Stimulated activated CD4-positive, alpha-beta T cell treated with anti-CD3 and anti-CD28 coated beads, Interleukin-15, amount 100 ng/mL, for 24 hours (primary cell): ENCODE measurements at places on chromosomes 5 and 9.

DNA sequence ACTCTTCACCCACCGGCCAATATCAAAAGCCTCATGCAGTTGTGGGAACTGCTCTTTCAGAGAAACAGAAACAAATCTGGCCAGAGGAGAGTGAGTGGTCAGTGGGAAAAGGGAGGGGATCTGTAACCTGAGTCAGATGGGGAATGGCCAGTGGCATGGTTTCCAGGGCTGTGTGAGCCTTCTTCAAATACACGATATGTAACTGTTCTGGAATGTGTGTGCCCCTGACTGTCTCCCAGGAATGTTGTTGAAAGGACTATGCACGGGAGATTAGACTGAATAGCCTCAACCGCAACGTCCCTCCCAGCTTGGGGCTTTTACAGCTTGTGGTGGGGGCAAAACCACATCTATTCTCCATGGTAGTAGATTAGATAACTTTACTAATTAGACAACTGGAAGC is 60.8 kb downstream of the SH3TC2 start:
- no peak for DNase-seq

DNA sequence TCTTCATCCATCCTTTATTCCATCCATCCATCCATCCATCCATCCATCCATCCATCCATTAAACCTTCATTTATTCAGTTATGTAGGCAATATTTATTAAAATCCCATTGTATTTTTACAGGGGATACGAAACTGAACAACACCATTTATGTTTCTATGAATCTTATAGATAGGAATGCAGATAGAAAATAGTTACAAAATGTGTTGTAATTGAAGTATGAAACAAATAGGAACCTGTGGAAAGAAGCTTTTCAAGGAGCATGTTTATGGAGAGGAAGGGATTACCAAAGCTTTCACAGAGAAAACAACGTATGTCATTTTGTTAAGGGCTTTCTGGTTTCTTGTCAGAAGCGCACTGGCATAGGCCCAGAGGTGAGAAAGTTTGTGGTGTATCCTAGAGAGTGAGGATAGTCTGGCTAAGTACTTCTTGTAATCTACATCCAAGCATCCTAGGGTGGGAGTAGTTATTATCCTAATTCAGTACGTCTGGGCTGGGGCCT is 184.0 kb downstream of the CNTLN start:
- DNase-seq: no peak

- no peak for DNase-seq
Measured at GRCh38 chr5:164962329-164962961, 1457.0 kb downstream of the MAT2B start.

DNA sequence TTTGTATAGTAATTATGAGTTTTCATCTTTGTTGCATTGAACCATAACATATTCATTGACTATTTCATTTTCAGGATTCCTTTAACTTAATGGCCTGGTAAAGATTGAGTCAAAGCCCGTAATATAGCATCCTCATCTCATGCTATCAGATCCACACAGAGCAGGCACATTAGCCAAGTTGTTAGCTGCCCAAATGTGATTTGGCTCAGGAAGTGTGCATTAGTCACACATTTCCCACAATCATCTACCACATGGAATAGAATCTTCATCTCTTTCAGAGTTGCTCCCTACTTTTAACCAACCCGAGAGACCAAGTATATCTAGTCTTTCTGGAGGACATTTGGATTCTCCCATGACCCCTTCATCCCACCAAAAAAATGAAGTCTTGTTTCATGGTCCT is 481.0 kb upstream of the PTGER4 start:
- no peak for DNase-seq

GRCh38 chr5:153490118-153491037 is at the start of gene GRIA1:
Gene GRIA1 (plus strand): TSS chr5:153490670.
- no peak for DNase-seq

- DNase-seq: no peak
Measured at GRCh38 chr9:70668751-70669150, 254.3 kb upstream of the KLF9 start.

DNA sequence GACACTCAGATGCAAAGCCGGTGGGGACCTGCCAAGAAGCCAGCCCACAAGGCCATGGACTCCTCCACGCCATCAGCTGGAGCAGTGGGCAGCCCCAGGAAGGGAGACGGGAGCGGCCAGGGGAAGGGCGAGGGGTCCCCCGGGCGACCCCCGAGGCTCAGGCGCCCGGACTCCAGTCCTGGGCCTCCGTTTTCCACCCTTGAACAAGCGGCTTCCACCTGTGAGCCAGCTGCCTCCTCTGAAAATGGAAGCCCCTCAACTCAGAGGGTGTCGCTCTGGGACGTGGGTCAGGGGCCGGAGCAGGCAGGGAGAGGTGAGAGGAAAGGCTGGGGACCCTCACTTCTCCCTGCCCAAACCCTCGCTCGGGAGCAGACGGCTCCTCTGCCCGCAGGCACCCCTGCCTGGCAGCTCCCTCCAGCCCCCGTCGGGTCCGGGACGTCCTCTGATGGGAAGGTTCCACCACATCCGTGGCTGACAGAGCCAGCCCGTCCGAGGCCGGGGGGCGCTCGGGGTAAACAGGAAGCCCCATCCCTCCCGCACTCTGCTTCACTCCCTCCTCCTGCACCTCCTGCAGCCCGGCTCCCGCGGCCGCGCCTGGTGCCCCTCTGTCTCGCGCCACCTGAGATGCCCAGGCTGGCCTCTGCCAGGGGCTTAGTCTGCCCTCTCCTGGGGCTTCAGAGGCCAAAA is 3.7 kb upstream of the EGFL7 start:
- no peak for DNase-seq

- no peak for DNase-seq
Measured at GRCh38 chr9:78669591-78669990, 372.7 kb downstream of the PSAT1 start.

GRCh38 chr9:76026796-76027195 is 136.3 kb downstream of the PCSK5 start:
- no peak for DNase-seq

GRCh38 chr9:38172586-38172985 is 103.6 kb upstream of the SHB start:
- no peak for DNase-seq

- DNase-seq: no peak
Measured at GRCh38 chr5:34496701-34497469, 159.2 kb upstream of the RAI14 start.
